ENCODE measurements at places on chromosomes 7 and 10.

GRCh38 chr7:101058355-101058754 lies 26.9 kb upstream of the TRIM56 start:
- no peak for DNase-seq

DNA sequence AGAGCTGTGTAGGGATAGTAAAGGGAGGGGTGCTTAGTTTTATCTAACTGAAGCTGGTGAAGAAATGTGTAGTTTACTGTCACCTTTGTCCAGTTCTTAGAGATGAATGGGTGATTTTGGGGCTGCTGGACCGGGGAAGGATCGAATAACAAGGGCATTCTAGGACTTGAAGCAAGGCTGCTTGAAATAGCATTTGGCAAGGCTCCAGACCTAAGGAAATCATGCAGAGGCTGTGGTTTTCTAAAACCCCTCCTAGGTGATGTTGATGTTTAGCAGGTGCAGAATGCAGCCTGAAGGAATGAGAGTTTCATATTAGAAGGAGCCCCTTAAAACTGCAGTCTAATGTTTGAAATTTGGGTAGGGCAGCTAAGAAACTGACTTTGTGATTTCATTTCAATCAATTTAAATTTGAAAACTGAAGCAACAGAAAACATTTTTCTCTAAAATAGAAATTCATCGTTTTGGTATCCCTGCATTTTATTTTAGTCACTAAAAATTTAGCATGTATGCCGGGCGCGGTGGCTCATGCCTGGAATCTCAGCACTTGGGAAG lies 68.5 kb downstream of the TET1 start:
- DNase-seq, result no peak

DNA sequence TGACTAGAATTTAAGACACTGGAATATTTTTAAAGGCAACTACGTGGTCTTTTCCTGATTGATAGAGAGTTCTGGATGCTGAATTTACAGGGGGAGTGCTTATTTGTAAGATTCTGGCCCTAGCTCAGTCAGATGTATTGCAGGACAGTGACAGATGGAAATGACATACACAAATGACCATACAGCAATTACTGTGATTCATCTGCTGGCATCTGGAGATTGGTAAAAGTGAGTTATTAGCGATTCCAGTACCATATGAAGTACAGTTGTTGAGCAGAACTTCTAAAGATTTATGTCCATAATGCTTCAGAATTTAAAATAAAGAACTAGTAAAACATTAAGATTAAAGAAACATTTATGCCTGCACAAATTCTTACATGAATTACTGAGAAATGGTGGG lies 243.2 kb downstream of the CRPPA start:
- DNase-seq, result no peak

DNA sequence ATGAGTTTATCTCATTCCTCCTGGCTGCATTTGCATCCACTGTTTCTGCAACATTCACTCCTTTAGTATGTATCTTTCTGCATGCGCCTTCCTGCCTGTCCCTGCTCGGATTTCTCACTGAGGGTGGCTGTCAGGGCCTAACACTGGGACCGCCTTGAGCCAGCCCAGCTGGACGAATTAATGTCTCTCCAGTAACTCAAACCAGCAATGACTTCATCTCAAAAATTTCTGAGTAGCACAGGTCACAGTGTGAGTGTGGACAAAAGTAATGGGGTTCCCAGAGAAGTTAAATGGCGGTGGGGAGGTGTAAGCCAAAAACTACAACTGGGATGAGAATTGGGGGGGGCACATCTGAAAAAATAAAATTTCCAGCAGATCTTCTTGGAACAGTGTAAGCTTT lies 444.0 kb upstream of the MGMT start:
- DNase-seq, result no peak

DNA sequence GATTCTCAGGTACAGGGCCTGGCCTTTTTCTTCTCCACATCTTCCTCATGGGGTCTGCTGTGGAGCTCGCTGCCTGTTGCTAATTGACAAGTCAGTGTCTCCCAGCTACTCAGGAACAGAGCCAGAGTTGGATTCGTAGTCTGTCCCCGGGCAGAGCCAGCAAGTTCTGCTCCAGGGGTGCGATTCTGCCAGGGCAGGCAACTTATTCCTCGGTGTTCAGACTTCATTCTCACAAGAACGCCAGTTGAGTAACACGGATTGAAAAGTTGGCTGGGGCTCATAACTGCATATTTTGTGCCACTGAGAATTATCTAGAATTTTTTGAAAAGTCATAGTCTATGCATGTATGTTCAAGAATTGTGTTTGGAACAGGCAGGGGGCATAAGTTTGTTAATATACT lies 336.7 kb upstream of the NPVF start:
- no peak for DNase-seq

- DNase-seq, result no peak
Observed at GRCh38 chr10:43998021-43998809, 349.5 kb upstream of the ZNF32 start.

GRCh38 chr10:102421757-102422512 lies 1.3 kb downstream of the FBXL15 start:
- no peak for DNase-seq

- DNase-seq, result no peak
Observed at GRCh38 chr10:1316809-1317143, 260.6 kb downstream of the WDR37 start.

DNA sequence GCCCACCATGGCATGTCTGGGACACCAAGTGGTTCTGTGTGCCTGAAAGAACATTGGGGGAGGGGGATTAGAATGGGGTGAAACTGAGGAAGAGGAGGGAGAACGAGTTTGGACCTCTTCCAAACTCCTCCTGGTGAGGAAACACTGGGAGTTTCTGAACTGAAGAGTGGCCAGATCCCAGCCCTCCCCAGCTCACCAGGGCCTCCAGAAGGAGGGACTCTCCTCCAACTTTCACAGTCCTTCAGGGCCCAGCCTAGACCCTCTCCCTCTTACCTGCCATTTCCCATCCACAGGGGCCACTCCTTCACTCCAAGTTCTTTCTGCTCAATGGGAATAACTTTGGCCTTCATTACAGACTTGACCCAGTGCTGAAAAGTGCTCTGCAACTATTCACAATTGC lies 132.0 kb upstream of the FOXK1 start:
- DNase-seq, result no peak

GRCh38 chr10:84743483-84743882 lies 415.1 kb downstream of the CCSER2 start:
- no peak for DNase-seq

- DNase-seq, result no peak
Observed at GRCh38 chr10:98340261-98340939, 72.4 kb upstream of the LOXL4 start.

GRCh38 chr7:117975476-117975875 lies 102.2 kb upstream of the CTTNBP2 start:
- no peak for DNase-seq

DNA sequence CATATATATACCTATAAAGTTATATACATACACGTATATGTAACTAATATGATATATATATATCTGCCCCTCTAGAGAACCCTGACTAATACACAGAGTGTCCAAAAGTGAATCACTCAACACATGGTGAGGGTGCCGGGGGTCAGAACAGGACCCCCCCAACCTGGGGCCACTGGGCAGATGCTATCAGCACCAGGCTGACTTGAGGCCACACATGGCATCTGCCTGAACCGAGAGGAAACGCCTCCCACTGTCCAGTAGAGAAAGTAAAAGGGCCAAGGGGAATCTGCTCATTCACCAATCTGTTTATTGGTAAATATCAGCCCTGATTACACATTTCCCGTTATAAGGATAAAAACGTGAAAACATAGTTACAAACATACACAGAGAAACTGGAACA lies 218.3 kb downstream of the PTPRN2 start:
- DNase-seq, result no peak

GRCh38 chr10:52940921-52941320 lies 168.3 kb upstream of the MBL2 start:
- DNase-seq, result no peak

DNA sequence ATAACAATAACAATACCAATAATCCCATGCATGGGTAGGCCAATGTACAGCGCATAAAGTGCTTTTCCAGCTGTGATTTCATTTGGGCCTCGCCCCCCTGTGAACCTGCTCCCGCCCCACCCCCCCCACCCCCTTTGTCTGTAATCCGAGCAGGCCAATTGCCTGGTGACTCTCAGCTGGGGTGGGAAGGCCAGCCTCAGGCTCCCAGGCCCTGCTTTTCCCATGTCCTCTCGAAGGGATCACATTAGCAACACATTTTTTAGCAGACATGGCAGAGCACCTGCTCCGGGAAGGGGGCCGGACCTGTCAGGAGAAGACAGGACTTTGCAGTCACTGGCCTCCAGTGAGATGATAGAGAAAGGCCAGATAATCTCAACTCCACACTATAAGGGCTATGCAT lies 439.3 kb downstream of the RPS24 start:
- DNase-seq, result no peak

- no peak for DNase-seq
Observed at GRCh38 chr10:129942936-129943715, 20.9 kb downstream of the EBF3 start.

GRCh38 chr10:114547514-114547913 lies 110.6 kb downstream of the ABLIM1 start:
- DNase-seq, result no peak

DNA sequence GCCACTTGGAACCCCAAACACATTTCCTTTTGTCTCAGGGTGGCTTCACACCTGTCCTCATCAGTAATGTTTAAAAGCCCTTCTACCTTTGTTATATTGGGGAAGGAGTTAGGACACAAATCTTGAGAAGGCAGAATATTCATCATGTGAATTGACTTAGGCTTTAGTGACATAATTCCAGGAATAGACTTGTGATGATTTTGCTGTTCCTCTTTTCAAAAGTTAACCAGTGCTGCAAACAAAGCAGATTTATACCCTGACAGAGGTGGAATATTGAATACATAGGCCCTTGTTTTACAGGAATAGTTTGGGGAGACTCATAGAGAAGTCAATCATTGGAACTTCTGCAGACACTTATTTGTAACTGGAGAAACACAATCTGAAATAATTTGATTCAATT lies 27.0 kb downstream of the ZNF786 start:
- DNase-seq, result no peak

- DNase-seq, result no peak
Observed at GRCh38 chr10:26254616-26255015, 38.0 kb downstream of the GAD2 start.

DNA sequence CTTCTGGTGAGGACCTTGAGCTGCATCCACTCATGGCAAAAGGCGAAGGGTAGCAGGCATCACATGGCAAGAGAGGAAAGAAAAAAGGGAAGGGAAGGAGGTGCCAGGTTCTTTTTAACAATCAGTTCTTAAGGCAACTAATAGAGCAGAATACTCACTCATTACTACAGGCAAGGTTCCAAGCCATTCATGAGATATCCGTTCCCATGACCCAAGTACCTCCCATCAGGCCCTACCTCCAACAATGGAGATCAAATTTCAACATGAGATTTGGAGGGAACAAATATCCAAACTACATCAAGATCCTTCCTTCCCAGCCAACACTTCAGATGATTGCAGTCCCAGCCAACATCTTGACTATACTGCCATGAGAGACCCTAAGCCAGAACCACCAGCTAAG lies 38.9 kb upstream of the YAE1 start:
- DNase-seq, result no peak

DNA sequence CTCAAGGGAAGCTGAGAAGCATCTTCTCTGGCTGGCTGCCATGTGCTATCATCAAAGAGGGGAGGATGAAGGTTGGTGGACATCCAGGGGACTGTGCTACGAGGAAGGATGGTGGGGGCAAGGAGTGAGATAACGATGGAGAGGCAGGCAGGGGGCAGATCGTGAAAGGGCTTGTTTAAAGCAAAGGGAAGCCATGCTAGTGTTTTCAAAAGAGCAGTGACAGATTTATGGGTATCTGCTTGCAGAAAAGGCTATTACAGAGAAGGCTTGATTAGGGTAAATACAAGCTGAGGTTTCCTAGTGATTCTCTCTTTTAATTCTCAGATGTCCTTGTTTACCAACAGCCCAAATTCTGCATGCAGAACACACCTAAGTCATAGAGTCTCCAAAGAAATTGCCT lies 88.9 kb upstream of the MKX start:
- no peak for DNase-seq

- DNase-seq, result no peak
Observed at GRCh38 chr7:84081973-84082522, 112.5 kb downstream of the SEMA3A start.

- peak; percentile 69 for DNase-seq
Observed at GRCh38 chr7:16935341-16935735, 53.6 kb upstream of the AGR3 start.

DNA sequence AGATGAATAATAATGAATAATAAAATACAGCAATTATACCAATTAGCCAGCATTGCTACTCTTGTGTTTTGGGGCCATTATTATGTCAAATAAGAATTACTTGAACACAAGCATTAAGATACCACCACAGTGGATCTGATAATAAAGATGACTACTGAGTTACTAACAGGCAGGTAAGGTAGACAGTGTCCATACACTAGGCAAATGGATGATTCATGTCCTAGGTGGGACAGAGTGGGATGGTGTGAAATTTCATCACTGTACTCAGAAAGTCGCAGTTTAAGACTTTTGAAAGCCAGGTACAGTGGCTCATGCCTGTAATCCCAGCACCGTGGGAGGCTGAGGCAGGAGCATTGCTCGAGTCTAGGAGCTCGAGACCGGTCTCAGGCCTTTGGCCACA lies 8.7 kb upstream of the UNC5B start:
- DNase-seq, result no peak

- DNase-seq, result no peak
Observed at GRCh38 chr7:45479781-45480180, 94.4 kb upstream of the ADCY1 start.

DNA sequence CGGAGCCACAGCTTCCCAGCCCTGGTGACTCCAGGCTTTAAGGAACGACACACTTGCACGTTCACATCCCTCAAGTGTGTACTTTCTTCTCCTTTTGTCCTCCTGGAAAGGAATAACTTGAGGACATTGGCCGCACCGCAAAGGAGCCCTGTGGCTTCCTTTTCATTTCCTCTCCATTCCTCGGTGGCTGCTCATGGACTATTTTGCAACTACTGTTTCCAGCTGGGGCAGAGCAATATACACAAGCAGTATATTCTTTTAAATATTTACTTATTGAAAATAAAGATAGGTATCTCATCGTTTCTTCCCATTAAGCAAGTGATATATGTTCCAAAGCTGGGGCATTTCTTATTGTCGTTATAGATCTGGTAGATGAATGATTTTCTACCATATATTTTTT lies 97.2 kb upstream of the LYZL1 start:
- no peak for DNase-seq

- no peak for DNase-seq
Observed at GRCh38 chr7:132551439-132551838, 24.8 kb downstream of the PLXNA4 start.

- DNase-seq, result no peak
Observed at GRCh38 chr7:125641884-125642283, 712.3 kb upstream of the POT1 start.

GRCh38 chr7:140649556-140650205 lies 9.1 kb upstream of the DENND2A start:
- no peak for DNase-seq

GRCh38 chr7:157080111-157080730 lies 58.5 kb upstream of the UBE3C start:
- DNase-seq, result no peak

Measured in left colon (tissue), 2 donors.